ENCODE measurements at places on chromosomes 3 and 15.

DNA sequence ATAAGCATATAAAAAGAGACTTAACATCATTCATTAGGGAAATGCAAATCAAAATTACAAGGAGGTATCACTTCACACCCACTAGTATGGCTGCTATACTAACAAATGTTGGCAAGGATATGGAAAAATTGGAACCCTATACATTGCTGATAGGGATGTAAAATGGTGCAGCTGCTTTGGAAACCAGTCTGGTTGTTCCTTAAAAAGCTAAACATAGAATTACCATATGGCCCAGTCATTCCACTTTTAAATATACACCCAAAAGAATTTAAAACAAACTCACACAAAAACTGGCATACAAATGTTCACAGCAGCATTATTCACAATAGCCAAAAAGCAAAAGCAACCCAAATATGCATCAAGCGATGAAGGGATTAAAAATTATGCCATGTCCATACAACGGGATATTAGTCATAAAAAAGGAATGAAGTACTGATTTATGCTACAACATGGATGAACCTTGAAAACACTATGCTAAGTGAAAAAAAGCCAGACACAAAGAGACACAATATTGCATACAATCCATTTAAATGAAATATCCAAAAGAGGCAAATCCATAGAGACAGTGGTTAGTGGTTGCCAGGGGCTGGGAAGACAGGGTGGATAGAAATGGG lies 118.3 kb downstream of the OSBPL10 start:
- no peak for DNase-seq

DNA sequence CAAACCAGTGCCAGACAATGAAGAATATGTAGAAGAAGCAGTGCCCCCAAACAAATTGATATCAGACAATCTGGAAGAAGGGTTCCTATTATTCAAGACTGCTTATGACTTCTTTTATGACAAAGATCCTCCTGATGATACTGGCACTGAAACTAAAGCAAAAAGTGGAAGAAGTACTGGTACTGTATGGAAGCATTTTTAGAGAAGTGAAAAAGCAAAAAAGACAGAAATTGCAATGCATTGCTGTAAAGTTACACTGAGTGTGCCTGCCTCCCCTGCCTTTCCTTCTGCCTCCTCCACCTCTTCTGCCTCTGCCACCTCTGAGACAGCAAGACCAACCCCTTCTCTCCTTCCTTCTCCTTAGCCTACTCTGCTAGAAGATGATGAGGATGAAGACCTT lies 167.6 kb downstream of the PLCL2 start:
- DNase-seq, result no peak

- DNase-seq, result peak; percentile 29
Observed at GRCh38 chr3:157130467-157131251, 29.3 kb downstream of the CCNL1 start.

GRCh38 chr15:101063891-101064794 lies 145.0 kb downstream of the LRRK1 start:
- no peak for DNase-seq

GRCh38 chr15:81043281-81043934 lies 42.7 kb downstream of the TLNRD1 start:
- DNase-seq, result no peak

DNA sequence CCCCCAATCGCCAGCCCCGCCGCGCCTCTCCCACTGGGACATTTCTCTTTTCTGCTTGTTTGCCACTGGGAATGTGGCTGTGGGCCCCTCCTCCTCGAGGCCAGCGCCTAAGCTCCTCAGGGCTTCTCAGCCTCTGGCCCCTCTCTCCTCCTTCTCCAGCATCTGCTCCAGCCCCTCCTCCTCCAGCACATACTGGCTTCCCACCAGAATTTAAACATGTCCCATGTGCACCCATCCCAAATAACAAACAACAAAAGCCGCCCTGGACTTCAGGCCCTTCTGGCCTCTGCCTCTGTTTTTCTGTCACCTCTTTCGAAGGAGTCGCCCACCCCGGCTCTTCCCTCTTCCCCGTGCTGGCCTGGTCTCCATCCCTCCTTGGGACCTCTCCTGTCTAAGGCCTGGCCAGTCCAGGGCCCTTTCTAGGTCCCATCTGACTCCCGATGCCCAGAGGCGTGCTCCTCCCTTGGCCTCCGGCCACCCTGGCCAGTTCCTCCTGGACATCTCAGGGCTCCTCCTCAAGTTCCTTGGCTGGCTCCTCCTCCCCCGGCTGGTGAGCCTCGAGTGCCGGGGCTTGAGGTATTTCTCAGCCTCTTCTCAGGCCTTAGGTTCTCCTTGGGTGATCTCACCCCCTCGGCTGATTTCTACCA lies 94.6 kb upstream of the SLC6A6 start:
- DNase-seq, result no peak

- no peak for DNase-seq
Observed at GRCh38 chr15:88719654-88720053, 80.8 kb downstream of the ISG20 start.

GRCh38 chr3:32596909-32597369 lies 26.3 kb upstream of the DYNC1LI1 start:
- no peak for DNase-seq

DNA sequence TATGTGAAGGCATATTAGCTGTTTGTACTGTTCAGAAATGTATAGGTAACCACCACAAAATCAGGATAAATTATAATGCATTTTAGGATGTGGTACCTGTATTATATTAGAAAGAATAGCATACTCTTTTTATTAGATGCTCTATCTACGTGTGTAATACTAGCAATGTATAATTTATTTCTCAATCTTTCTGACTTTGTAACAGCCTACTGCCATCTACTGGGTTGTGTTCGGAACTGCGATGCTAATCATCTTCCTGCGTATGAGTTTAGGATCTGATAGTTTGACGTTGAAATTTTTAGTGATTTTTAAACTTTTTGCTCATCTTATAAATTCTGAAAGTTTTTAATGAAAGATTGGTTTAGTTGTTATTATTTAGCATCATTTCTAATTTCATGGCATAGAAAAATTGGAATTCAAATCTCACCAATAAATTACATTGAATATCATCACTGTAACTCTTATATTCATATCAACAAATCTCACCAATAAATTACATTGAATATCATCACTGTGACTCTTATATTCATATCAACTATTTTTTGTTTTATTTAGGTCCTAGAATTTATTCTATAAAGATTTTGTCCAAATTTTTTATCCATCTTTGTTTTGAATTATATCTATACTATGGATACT lies 322.7 kb upstream of the ZNF717 start:
- DNase-seq, result no peak

DNA sequence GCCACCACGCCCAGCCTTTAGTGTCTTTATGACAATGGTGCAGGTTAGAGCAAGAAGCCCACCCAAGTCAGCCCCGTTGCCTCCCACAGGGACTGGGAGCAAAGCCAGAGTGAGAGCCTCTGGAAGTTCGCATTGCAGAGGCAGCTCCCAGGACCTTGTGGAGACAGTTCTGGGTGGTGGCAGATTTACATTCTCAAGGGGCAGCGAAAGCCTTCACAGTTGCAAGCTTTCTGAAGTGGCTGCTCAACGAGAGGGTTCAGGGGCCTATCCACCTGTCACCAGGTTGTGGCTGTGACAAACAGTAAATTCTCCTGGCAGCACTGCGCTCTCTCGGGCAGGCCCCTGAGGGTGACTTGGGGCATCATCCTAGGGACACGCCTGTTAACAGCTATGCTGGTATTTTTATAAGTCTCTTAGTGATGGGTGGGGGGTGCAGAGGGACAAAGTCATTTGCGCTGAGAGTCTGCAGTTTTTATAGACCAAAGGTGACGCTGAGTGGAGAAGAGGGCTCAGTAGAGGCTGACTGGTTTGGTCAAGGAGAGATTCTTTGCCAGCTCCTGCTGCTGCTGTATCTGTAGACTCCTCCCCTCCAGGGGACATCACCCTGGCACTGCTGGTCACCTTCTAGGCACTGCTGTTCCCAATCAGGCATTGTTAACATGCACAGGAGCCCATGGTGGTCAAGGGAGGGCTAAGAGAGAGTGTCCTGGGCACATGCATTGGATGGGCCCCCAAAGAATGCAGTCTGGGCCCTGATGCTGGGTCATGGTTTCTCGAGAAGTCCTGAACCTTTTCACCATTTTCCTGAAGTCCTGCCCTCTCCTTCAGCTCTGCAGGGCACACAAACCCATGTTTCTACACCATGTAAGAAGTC lies 57.5 kb upstream of the KLF13 start:
- no peak for DNase-seq

- no peak for DNase-seq
Observed at GRCh38 chr3:35724106-35724505, 84.8 kb downstream of the ARPP21 start.

GRCh38 chr15:67033571-67034044 lies 31.8 kb upstream of the SMAD3 start:
- no peak for DNase-seq

- DNase-seq, result no peak
Observed at GRCh38 chr3:166484470-166484869, 647.2 kb upstream of the BCHE start.

- DNase-seq, result peak; percentile 29
Observed at GRCh38 chr15:63122002-63122875, 578 bp downstream of the LACTB start.

DNA sequence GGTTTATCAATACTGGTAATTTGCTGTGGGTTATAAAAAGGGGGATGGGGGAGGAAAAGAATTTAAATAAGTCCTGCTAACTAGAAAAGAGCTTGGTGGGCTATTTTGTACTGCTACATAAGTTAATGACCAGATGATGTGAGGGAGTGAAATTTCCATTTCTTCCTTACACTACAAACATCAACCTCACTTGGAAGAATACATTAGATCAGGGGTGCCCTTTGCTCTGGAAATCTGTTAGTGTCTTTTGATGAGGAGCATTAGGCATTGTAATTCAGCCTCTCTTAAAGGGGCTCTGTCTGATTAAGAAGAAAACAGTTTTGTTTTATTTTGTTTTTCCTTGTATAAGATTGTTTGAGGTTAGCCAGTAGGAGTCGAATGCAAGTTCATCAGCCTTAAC lies 576.4 kb upstream of the TBL1XR1 start:
- DNase-seq, result no peak

DNA sequence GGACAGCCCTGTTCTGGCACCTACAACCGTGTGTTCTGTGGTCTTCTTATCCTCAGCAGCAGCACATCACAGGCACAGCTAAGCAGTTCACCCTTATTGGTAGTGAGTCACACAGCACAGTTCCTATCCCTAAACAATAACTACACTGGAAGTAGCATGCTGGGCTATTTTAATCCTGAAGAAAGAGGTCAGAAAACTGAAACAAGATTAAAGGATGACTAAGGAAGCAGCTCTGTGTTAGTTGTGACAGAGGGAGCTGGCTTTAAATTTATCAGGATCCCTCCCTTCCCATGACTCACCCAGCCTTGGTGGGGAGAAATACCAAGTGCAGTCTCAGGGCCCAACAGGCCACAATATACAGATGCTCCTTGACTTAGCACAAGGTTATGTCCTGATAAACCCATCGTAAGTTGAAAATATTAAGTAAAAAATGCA lies 144.3 kb downstream of the ERC2 start:
- no peak for DNase-seq

- no peak for DNase-seq
Observed at GRCh38 chr15:101559952-101560351, 70.4 kb upstream of the PCSK6 start.

- no peak for DNase-seq
Observed at GRCh38 chr15:44569316-44569715, 32.4 kb downstream of the EIF3J start.

DNA sequence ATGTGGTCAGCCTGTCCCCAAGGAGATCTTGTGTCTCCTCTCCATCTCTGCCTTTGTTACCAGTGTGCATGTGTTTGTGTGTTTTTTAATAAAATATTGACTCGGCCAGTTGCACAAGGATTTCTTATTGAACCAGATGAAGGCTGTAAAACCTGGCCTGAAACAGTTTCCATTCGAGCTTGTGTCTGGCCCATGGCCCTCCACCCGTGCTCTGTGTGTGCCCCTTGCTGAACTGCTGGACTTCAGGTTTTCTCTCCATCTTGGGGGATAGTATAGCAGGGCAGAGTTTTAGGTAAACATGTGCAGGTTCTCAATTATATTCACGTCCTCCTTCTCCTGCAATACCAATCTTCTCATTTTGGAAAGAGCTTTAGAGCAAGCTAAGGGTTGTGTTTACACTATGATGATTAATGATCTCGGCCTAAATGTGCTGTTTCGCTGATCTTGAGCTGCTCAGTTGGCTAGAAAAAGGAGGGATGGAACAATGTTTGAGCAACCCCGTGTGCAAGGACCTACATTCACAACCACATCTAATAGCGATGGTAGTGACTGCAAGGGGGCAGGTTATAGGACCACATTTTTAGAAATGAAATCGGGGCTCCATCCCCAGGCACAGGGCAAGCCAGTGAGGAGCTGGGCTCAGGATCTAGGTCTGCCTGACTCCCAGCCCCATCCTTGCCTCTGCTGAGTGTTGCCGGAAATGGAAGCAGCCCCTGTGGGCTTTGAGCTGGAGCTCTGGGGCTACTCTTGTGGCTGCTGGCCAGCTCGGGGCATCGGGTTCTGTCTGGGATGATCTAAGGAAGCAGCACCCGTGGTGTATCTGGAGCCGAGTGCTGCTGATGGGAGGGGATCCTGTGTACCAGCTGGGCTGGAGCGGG lies 47.7 kb downstream of the CMTM6 start:
- no peak for DNase-seq

DNA sequence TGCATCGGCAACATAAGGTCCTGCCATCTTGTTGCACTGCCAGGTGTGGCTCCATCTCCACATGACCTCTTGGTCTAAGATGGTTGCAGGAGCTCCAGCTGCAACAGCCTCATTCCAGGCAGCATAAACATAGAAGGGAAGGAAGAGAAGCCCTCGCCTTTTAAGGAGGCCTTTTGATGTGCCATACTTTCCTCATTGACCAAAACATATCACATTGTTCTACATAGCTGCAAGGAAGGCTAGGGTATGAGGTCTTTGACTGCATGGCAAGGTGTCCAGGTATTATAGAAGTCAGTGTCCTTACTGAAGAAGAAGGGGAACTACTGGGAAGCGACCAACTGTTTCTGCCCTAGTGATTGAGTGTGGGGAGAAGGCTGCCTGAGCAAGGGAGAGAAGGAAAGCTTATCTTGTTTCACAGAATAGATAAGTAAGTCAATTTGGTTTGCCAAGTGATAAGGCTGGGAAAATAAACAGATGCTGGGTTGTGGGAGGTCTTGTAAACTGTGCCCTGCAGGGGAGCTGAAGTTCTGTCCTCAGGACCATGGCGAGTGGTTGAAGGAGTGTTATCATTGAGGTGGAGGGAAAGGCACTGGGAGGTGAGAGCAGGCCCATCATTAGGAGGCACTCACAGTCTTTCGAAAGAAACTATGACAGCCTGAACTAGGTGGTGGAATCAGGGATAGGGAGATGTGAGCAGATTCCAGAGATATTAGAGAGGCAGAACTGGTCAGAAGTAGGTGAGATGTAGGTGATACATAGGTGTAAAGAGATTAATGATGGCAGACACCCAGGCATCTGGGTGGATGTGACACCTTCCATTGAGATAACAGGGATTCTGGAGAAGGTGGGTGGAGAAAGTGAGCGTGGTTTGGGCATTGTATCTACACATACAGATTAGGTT lies 93.8 kb upstream of the IGF1R start:
- no peak for DNase-seq

DNA sequence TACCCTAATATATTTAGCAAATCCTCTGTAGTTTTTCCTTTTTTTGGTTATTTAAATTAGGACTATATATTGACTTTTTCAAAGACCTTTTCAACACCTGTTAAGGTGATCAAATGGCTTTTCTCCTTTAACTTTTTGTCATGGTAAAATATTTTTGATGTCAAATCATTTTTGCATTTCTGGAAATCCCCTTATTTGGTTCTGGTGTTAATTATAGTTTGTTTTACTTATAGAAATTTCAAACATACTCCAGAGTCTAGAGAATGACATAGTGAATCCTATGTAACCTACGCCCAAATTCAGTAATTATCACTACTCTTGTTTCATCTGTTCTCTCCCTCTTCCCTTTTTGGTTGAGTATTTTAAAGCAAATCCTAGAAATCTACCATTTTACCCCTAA lies 121.3 kb upstream of the TBL1XR1 start:
- DNase-seq, result no peak

All from stimulated activated CD8-positive, alpha-beta memory T cell treated with anti-CD3 and anti-CD28 coated beads, Interleukin-7, amount 100 ng/mL, for 1 hour (primary cell).